ENCODE measurements at places on chromosomes 4 and X.

- no peak for DNase-seq
Measured at GRCh38 chr4:185204238-185204910, 574 bp upstream of the CFAP97 start.

DNA sequence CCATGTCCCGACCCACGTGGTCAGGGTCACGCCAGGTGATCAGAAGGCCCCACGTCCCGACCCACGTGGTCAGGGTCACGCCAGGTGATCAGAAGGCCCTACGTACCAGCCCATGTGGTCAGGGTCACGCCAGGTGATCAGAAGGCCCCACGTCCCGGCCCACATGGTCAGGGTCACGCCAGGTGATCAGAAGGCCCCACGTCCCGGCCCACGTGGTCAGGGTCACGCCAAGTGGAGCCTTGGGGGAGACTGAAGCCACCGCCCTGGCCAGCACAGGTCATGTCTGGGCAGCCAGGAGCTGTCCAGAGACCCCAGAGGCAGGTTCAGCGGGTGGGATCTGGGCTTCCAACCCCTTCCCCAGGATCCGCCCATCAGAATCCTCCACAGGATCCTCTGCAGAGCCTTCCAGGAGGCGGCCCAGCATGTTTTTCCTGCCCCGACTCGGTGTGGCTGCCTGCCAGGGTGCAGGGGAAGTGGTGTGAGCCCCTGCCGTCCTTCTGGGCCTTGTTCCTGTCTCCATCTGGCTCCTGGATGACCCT is 58.4 kb downstream of the FAM53A start:
- DNase-seq, result no peak

- no peak for DNase-seq
Measured at GRCh38 chr4:122045533-122045932, 93.7 kb upstream of the TRPC3 start.

DNA sequence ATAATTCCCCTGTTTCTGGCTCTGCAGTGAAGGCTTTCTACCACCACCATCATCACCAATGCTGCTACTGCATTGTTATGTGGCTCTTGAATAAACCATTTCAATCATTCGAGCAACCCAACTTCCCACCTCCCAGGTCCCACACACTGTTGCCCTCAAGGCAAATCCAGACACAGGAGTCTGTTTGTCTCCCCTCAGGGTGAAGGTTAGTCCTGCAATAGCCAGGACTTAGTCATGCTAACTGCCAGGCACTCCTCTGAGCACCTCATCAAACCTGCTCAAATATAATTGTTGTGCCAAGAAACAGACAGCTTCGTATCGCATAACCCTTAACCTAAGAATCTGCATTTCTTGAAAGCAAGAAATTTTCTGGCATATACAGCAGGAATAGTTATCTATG is 213.2 kb downstream of the KDR start:
- no peak for DNase-seq

DNA sequence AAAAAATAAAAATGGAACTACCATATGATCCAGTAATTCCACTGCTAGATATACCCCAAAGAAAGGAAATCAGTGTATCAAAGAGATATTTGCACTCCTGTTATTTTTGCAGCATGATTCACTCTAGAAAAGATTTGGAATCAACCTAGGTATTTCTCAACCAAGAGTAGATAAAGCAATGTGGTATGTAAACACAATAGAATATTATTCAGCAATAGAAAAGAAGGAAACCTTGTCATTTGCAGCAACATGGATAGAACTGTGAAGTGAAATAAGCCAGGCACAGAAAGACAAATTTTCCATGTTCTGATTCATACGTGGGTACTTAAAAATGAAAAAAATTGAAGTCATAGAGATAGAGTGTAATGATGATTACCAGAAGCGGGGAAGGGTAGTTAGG is 362.3 kb upstream of the EPHA5 start:
- DNase-seq, result no peak

DNA sequence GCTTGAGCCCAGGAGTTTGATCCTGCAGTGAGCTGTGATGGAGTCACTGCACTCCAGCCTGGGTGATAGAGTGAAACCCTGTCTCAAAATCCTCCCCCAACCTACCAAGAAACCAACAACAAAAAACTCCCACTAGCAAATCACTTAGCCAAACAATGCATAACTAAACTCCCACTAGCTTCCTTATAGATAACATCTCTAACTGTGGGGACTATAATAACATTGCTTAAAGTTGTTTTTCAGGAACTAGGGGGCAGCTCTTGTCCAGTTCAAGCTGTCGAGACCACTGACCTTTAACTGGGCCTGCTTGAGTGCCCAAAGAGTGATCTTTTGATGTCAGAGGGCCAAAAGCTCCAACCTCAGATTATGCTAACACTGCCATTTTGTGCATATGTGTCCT is 81.7 kb downstream of the FREM3 start:
- DNase-seq, result no peak

- no peak for DNase-seq
Measured at GRCh38 chrX:42149765-42150164, 226.4 kb upstream of the CASK start.

DNA sequence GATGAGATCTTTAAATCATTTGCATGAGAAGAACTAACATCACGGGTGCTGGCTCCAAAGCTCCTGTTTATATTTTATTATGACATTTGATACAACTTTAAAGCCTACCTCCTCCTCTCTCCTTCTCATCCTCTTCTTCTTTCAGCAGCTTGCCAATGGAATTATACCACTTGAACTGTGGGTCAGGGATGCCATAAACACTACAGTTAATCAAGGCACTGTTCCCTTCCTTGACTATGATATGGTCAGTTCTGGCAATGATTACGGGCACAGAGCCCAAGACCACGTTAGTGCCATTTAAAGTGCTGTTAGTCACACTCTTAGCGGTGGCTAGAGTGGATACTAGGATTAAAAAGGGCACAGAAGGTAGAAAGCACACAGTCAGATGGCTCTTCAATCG is 20.7 kb downstream of the MFAP3L start:
- DNase-seq, result no peak

- DNase-seq, result no peak
Measured at GRCh38 chr4:149987330-149988086, 90.7 kb upstream of the DCLK2 start.

DNA sequence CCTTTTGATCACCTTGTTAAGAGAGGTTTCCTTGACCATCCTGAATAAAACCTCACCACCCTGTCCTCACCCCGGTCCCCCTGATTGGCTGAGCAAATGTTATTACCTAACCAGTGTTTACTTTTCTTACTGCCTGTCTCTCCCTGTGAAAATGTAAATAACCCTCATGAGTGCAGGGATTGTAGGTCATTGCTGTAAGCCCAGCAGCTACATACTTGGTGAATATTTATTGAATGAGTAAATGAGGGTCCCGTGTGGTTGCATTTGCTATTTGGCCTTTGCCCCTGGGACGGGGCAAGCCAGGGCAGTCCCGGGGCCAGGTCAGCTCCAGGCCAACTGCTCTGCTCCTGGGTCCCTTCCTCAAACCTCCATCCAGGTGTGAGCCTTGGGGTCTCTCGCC is 55.5 kb upstream of the CLCN4 start:
- DNase-seq, result no peak

GRCh38 chr4:77910676-77911075 is 48.0 kb downstream of the MRPL1 start:
- no peak for DNase-seq

DNA sequence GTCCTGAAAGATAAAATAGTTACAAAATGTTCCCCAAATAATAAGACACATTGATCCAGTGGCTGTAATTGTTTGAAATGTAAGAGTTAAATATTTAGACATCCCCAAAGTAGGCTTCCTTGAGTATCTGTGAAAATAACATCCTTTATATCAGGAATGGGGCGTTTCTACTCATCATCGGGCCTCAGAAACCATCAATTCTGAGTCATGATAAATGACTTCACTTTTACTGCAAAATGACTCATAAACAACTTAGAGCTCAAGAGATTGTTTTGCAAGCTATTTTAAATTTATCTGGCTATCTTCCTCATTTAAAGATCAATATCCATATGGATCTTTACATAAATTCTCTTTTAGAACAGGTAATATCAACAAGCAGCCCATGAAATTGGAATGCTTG is 369.4 kb upstream of the CNKSR2 start:
- no peak for DNase-seq

DNA sequence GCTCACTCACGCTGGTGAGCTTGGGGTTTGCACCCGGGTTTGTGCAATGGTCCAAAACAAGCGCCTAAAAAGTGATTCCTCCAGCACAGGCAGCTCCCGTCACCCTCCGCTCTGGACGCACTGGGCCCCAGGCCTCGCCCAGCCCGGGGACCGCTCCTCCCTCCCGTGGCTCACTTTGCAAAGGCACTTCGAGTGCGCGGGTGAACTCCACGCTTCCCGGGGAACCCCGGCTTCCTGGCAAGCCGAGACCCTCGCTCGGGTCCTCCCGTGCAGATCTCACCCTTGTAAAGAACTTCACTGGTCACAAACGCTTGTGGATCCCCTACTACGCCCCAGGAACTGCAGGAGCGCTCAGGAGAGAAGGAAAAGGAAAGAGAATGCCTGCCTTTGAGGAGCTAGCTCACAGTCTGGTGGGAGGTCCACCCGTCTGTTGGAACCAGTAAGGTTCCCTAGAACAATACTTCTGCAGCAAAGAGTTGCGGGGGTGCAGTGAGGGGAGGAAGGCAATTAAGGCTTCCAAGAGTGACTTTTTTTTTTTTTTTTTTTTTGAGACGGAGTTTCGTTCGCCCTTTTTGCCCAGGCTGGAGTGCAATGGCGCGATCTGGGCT is at the start of gene CTPS2:
Gene CTPS2, minus strand, starts transcription at position 122 of the 608 bp plus-strand sequence. CDS start 9,767 bp downstream, outside the sequence.
- DNase-seq, result peak; percentile 6

DNA sequence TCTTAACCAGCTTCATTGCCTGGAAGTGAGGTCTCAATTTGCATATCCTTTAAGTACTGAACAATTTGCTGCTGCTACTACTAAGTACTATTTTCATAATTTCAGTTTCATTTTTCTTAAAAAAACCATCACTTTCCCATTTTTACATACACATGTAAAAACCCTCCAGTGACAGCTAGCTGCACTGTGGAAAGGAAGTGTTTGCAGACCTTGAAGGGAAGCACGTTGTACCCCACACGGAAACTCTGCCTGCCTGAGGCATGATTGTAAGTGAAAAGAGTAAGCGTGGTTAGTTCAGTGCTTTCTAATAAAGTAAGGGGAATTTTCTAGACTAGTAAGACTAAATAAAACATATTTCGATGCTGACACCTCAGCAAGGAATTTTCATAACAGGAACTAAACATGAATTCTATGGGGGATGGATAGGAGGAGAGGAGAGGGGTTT is 103.6 kb downstream of the RAPGEF2 start:
- peak; percentile 21 for DNase-seq

GRCh38 chr4:144399927-144400326 is 246.0 kb upstream of the HHIP start:
- no peak for DNase-seq

DNA sequence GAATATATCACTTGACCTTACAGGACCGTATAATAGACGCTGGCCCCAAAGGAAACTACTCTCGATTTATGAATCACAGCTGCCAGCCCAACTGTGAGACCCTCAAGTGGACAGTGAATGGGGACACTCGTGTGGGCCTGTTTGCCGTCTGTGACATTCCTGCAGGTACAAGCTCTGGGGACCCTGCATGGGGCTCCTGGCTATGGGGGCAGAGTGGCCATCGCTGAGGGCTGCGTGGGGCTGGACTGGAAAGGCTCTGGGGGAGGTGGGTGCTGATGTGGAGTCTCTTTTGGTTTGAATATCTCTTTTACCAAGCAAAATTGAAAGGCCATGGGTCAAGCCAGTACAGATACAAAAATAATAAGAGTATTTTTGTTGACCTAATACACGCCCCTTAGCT is 33.9 kb downstream of the NELFA start:
- DNase-seq, result no peak

DNA sequence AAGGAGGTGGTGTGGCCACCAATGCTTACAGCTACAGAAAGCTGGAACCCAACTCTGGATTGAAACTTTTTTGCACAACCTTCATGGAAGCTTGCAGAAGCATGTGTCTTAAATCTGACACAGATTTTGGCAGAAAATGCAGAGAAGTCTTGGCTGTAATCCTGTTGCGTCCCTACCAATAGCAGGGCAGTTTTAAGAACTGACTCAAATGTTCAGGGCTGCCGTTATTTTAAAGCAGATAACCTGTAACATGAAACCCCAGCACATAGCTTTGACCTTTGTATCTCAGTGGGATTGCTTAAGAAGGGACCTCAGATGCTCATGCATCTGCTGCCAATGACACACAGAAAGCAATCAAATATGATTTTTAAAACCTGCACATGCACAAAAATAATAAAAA is at the start of gene VEGFD:
Gene VEGFD, minus strand, starts transcription at position 110 of the 400 bp plus-strand sequence. CDS start 467 bp downstream, outside the sequence.
- DNase-seq, result no peak

GRCh38 chr4:132662456-132662855 is 486.6 kb upstream of the PCDH10 start:
- DNase-seq, result no peak

DNA sequence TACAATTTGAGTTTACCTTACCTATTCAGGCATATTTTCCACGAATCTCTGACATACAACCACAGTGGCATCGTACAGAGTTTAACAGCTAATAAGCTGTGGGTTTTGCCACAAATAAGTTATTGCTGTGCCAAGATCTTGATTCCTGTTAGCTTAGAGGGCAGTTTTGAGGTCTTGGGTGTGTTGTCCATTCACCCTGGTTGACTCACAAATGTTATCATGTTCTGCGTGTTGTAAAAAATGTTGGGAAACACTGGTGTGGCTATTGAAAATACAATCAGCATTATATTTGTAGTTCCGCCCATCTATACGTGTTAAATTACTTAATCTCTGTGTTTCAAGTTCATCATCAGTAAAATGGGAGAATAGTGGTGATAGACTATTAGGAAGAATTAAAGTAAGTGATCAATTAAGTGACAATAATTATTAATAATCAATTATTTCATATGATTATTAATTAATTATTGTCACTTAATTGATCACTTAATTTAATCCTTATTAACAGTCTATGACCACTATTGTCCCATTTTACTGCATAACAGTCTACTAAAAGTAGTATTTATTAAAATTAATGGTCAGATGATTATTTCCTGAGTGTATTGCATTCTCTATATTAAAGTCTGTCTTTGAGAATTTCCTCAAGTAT is 96.3 kb downstream of the TMA16 start:
- no peak for DNase-seq

DNA sequence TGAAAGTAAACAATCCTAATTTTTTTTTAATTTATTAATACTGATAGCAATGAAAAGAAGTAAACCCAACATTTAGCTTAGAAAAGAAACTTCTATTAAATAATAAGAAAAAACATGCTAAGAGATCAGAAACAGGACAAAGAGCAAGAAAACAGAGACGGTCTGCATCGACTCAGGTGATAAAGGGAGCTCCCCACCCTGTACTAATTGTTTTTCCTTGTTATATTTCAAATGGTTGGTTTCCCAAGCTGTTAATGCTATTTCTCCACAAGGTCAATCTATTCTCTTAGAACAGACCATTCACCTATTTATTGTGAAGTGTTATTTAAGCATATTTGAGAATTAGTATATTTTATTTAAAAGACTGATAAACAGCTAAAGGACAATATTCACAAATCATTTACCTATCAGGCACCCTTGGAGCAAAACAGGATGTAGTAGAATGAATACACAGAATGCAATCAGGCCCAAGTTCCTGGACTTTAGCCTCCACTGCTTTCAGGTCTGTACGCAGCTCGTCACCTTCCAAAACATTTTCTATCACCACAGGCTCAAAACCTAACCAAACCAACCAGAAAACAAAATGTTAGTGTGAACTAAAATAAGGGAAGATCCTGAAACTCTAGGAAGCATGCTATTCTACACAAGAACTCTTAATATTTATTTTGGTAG is 5.5 kb downstream of the SEPSECS start:
- DNase-seq, result no peak

All from stimulated activated CD4-positive, alpha-beta T cell treated with anti-CD3 and anti-CD28 coated beads, TNF-alpha, amount 100 ng/mL, for 24 hours (primary cell).